AML-193 (cell line): ENCODE measurements at places on chromosomes 7 and 10.
A peak's percentile ranks its signal among the peaks of the same experiment; 100 is the strongest.

DNA sequence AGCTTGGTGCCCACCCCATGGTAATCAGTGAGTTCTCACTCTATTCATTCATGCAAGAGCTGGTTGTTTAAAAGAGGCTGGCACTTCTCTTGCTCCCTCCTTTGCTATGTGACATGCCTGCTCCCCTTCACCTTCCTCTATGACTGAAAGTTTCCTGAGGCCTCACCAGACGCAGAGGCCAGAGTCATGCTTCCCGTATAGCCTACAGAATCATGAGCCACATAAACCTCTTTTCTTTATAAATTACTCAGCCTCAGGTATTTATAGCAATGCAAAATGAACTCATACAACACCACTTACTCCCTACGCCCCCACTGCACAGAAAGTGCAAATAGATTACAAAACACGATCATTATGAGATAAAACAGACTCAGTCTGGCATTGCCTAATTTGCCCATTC is 39.0 kb downstream of the SEC61G start:
- no peak for DNase-seq

DNA sequence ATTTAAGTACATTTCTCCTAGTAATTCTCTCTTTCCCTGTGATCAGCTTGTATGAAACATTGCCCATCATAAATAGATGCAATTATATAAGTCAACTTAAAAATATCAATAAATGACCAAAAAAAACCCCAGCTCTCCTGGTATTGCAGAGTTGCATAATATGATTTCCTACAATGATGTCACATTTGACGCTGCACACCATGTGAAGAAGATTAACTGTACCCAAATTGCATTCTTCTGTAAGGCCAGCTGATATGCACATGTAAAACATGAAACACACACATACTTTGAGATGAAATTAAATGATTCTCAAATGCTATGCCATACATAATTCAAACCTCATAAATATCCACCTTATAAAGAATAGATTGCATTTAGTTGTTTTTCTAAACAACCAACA is 115.5 kb downstream of the AGMO start:
- no peak for DNase-seq

GRCh38 chr10:7432884-7433726 is 22.3 kb upstream of the SFMBT2 start:
- no peak for DNase-seq

- no peak for DNase-seq
These were observed 3.6 kb upstream of the CCAR1 start for GRCh38 chr10:68717435-68717834.

GRCh38 chr7:130290745-130291144 is 2.2 kb upstream of the CPA4 start:
- no peak for DNase-seq

- DNase-seq, result no peak
These were observed 14.3 kb downstream of the MAD1L1 start for GRCh38 chr7:2218444-2218785.

- no peak for DNase-seq
These were observed 250.3 kb downstream of the CNTNAP2 start for GRCh38 chr7:146366938-146367337.

DNA sequence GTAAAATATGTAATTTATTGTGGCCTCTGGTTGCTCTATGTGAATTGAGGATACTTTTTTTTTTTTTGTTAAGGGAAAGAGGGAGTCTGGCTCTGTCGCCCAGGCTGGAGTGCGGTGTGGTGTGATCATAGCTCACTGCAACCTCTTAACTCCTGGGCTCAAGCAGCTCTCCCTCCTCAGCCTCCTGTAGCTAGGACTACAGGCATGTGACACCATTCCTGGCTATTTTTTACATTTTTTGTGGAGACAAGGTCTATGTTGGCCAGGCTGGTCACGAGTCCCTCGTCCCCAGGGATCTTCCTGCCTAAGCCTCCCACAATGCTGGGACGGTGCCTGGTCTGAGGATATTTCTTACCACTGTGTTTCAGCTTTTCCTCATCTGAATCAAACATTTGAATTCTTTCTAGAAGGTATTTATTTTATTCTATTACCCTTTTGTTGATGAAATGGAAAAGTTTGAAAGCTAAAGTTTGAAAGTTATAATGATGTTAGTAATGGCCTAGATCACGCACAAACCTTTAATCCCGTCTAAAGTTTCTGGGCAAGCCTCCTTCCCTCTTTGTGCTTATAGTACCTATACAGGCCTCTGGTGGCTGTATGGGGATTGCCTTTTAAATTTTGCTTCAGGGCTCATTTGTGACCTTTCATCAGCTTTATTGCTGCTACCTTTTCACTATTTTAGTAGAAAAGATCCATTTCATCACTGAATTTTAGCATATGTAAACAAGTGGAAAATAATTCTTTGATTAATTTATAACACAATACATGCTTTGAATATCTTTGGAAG is 2.0 kb downstream of the IFRD1 start:
- DNase-seq, result peak; percentile 49
